ENCODE measurements at places on chromosomes 1 and 21.

GRCh38 chr1:53390261-53390660 is 62.4 kb upstream of the LRP8 start:
- no peaks in the 10 kb centered on the region for H3K4me1 ChIP-seq
- no peak overlapping the region for H3K27ac ChIP-seq

DNA sequence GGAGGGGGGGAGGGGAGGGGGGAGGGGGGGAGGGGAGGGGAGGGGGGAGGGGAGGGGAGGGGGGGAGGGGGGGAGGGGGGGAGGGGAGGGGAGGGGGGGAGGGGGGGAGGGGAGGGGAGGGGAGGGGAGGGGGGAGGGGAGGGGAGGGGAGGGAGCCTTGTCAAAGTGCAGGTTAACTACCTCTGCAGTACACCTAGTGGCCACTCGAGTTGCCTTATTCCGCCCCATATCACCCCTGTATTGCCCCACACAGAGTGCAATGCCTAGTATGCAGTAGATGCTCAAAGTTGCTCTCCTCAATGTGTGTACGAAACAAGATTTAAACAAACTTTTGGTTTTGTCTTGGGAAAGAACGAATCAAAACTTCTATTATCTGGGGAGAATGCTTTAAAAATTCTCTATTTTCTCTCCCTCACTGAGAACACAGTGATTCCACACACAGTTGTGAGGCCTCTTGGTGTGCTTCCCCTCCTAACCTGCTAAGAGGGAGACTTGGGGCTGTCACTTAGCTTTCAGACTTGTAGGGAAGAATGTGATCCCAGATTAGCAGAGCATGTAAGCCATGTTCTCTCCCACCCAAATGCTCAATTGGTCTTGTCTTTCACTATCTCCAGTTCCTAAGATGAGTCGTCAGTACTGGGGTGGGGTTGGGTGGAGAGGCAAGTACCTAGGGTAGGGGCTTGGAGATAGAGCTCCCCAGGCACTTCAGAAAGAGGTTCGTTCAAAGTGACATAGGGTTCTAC is 79.7 kb upstream of the MAP10 start:
- no peak for DNase-seq
- H3K36me3 ChIP-seq: no peaks in the 10 kb centered on the region
- H3K27ac ChIP-seq: no peak overlapping the region
- H3K4me1 ChIP-seq: peaks cover 3% of the 10 kb centered on the region

DNA sequence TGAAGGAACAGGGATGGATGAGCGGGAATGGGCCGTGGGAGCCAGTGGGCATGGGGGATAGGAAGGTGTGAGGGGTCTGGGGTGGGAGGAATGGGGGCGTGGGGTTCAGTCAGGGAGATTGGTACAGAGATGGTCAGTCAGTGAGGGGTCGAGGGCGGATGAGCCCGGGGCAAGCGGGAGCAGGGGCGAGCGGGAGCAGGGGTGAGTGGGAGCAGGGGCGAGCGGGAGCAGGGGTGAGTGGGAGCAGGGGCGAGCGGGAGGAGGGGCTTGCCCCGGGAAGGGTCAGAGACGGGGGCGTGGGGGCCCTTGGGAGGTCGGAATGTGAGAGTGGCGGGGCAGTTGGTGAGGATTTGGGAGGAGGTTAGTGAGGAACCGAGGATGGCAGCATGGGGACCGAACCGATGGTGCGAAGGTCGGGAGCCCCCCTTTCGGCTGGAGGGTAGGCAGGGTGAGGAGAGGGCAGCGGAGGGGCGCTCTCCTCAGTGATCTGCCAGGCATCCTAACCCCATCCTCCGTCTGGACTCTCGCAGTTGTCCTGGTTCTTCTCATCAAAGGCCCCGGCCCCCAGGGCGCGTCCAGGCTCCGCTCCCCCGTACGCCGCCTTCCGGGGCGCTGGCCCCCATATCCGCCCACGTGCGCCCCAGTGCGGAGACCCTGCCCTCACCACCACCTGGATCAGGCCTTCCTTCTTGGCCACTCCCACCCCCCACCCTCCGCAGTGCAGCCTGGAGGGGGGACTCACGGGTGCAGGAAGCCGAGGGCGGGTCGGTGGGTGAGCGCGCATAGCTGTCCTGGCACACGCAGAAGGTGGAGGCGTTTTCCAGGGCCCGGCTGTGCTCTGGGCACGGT is 11.2 kb downstream of the EPHA10 start:
- no peaks in the 10 kb centered on the region for H3K36me3 ChIP-seq
- DNase-seq: no peak
- H3K27me3 ChIP-seq: peaks cover 99% of the 10 kb centered on the region
- no peaks in the 10 kb centered on the region for H3K4me1 ChIP-seq

DNA sequence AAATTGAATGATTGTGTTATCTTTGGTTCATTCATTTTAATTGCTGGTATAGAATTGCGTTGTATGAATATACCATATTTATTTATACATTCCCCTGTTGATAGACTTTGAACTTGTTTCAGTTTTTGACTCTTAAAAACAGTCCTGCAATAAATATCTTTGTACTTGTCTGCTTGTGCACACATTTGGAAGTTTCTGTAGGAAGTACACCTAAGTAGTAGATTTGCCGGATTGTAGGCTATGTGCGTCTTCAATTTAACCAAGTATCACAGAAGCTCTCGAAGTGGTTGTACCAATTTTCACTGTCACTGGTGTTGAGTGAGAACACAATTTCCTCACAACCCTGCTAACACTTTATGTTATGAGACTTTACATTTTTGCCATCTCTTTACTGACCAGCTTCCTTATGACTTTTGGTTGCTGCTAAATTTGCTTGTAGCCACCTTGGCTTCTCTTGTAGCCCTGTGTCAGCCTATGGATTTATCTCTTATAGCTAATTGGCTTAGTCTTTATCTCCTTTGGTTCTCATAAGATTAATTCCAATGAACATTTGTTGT is 2.2 kb downstream of the TTC3 start:
- H3K4me3 ChIP-seq: no peak overlapping the region
- no peak for DNase-seq
- H3K4me1 ChIP-seq: peaks cover 43% of the 10 kb centered on the region
- H3K27ac ChIP-seq: no peak overlapping the region
- no peaks in the 10 kb centered on the region for H3K36me3 ChIP-seq

DNA sequence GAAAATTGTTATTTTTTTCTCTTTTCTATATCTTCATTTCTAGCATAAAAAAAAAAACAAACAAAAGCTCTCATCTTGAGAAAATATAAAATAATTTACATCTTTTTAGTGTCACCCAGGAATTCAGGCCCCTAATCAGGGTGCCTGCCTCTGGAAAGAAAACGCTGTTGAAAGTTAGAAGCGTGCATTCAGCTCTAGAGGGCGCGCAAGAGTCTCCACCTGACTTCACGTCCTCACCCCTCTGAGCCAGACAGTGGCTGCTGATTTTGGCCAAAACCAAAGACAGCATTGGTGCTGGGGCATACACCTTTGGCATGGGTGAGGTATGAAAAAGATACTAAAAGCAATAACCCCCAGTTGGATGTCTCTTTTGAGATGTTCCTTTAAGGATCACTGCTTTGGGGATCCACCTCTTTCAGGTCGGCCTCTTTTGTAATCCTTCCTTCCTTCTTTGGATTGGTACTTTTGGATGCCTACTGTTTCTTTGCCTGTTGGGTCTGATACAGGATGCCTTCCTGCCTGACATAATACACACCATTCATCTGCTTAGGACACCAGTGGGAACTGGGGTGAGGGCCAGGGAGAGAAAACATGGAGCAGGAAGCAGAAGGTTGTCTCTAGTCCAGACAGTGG is 77.6 kb upstream of the CHRM3 start:
- H3K27me3 ChIP-seq: no peaks in the 10 kb centered on the region
- no peaks in the 10 kb centered on the region for H3K36me3 ChIP-seq
- no peaks in the 10 kb centered on the region for H3K4me1 ChIP-seq
- no peak overlapping the region for H3K27ac ChIP-seq
- no peak for DNase-seq

DNA sequence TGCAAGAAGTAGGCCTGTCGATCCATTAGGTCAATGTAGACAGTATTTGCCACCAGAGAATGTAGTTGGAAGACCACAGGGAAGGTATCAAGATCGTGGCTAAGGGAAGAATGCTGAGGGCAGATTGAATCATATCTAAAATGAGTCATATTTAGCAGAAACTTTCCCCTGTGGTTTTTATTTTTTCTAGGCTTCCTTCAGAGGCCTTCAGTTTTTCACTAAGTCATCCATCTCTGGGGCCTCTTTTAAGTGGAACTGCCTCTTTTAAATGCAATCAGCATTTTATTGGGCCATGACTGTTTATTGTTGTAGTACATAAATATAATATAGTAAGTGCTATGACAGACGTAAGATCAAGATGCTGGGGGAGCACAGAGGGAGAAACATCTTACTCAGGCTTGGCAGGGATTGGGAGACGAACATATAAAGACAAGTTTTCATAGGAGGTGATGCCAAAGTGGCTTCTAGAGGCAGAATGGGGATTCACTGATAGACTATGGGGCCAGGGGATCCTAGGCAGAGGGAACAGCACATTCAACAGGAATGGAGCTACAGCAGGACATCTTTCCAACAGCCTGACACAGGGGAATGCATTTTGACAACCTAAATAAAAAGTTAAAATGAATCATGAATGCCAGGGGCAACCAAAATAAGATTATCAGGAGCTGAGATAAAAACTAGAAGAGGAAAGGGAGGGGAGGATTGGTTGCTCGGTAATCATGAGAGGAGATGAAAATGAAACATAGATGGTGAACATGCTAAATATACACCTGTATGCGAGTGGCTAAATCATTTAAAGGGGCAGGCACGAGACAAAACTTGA is 20.1 kb downstream of the UBE2U start:
- no peaks in the 10 kb centered on the region for H3K27me3 ChIP-seq
- H3K36me3 ChIP-seq: no peaks in the 10 kb centered on the region
- no peak for DNase-seq
- no peaks in the 10 kb centered on the region for H3K4me1 ChIP-seq
- no peak overlapping the region for H3K27ac ChIP-seq

GRCh38 chr1:31812158-31812829 is 3.5 kb downstream of the SPOCD1 start:
- H3K27me3 ChIP-seq: no peaks in the 10 kb centered on the region
- H3K4me1 ChIP-seq: no peaks in the 10 kb centered on the region
- no peak for DNase-seq
- H3K4me3 ChIP-seq: no peak overlapping the region

DNA sequence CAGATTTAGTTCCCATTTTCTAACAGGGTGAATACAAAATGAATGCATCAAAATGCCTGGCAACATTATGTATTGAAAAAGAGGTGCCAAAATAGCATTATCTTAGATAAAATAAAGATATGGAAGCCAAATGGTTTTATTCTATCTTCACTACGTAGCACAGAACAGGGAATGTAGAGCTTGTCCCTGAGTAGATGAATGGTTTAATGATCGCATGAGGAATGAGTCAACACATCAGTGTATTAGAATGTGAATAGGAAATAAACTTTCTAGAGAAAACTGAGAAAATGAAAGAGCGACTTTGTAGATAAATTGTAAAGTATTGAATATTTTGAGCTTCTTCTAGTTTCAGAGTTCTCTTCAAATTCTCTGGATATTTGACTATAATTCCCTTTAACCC is 74.3 kb downstream of the BRINP3 start:
- H3K36me3 ChIP-seq: no peaks in the 10 kb centered on the region
- H3K27ac ChIP-seq: no peak overlapping the region
- no peak for DNase-seq
- H3K27me3 ChIP-seq: no peaks in the 10 kb centered on the region

DNA sequence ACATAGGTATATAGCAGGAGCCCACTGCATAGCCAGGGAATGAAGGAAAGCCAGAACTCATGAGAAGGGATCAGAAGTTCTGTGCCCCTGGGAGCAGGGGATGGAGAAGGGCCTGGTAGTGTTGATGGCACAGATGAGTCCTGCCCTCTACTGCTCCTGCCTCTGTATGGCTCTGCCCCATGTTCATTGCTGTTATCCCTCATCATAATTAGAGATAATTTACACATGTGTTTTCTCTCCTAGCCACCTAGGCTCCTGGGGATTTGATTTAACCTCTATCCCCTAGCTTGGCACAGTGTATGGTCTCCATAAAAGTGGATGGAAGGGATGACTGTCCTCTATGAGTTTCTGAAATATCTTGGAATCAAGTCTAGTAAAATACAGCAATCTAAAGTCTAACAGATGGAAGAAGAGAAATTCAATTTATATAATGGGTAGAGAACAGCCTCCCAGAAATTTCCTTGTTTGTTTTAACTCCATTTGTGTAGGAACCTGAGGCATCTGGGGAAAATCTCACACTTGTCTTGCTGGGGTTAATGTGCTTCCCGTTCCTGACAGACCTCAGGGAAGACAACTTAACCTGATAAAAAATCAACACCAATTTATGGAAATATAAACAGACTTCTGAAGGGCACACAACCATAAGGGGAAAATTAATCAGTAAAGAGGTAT is 393.8 kb downstream of the HHAT start:
- peaks cover 17% of the 10 kb centered on the region for H3K27me3 ChIP-seq
- H3K27ac ChIP-seq: no peak overlapping the region
- no peak overlapping the region for H3K4me3 ChIP-seq
- DNase-seq: no peak

- peaks cover 27% of the 10 kb centered on the region for H3K4me1 ChIP-seq
- peak overlapping the region; percentile 16 for H3K27ac ChIP-seq
- no peaks in the 10 kb centered on the region for H3K27me3 ChIP-seq
Observed at GRCh38 chr1:8604041-8604945, 213.1 kb downstream of the RERE start.

DNA sequence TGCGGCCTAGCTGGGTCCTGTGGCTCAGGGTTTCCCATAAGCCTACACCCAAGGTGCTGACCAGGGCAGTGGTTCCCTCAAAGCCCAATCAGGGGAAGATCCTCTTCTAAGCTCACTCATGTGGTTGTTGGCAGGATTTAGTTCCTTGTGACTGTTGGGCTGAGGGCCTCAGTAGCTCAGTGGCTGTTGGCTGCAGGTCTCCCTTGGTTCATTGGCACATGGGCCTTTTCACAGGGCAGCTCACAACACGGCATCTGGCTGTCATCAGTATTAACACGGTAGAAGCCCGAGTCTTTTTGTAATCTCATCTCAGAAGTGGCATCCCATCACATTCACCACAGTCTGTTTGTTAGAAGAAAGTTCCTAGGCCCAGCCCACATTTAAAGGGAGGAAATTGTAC is 188.2 kb upstream of the HMCN1 start:
- no peak for DNase-seq
- H3K36me3 ChIP-seq: no peaks in the 10 kb centered on the region
- no peaks in the 10 kb centered on the region for H3K27me3 ChIP-seq
- no peaks in the 10 kb centered on the region for H3K4me1 ChIP-seq

GRCh38 chr1:182459949-182460348 is 10.0 kb downstream of the RGSL1 start:
- no peak for DNase-seq
- no peaks in the 10 kb centered on the region for H3K4me1 ChIP-seq
- peaks cover 35% of the 10 kb centered on the region for H3K27me3 ChIP-seq
- no peak overlapping the region for H3K27ac ChIP-seq
- H3K36me3 ChIP-seq: no peaks in the 10 kb centered on the region
- H3K4me3 ChIP-seq: no peak overlapping the region

GRCh38 chr1:59443310-59443709 is 146.4 kb downstream of the FGGY start:
- no peak overlapping the region for H3K4me3 ChIP-seq
- no peak overlapping the region for H3K27ac ChIP-seq
- H3K4me1 ChIP-seq: peaks cover 61% of the 10 kb centered on the region
- H3K27me3 ChIP-seq: no peaks in the 10 kb centered on the region
- DNase-seq: no peak
